ENCODE measurements at places on chromosomes 3 and 15.

GRCh38 chr3:127183931-127184869, 8.7 kb upstream of the PRR23E start:
- DNase-seq: no peak

- peak; percentile 72 for DNase-seq
Measured at GRCh38 chr3:131847966-131848510, 186.8 kb downstream of the CPNE4 start.

GRCh38 chr3:100384733-100385525, 16.0 kb downstream of the TOMM70 start:
- DNase-seq: no peak

DNA sequence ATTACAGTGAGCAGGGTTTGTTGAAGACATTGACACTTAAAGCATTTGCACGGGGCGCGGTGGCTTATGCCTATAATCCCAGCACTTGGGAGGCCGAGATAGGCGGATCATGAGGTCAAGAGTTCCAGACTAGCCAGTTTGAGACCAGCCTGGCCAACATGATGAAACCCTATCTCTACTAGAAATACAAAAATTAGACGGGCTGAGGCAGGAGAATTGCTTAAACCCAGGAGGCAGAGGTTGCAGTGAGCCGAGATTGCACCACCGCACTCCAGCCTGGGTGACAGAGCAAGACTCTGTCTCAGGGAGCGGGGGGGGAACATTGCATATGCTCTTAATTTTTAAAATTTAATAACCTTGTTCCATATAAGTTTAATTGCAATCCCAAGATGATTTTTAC, 11.9 kb downstream of the STT3B start:
- no peak for DNase-seq

- no peak for DNase-seq
Measured at GRCh38 chr3:62210011-62210410, 163.3 kb downstream of the FEZF2 start.

DNA sequence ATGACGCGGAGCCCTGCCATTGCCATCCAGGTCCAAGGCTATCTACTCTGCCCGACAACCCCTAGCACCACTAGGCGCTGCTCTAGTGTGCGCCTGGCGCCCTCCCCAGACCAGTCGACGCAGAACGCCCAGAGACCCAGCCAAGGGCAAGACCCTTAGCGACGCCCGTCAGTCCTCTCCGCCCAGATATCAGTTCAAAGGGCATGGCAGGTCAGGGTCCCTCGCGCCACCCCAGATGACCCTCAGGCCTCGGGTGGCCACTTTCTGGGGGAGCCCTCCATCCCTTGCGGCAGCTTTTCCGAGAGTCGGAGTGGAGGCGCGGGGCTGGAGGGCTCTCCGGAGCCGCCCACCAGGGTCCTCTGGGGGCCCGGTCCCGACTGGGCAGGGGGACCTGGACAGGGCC, 371 bp upstream of the CLSTN2 start:
- no peak for DNase-seq

DNA sequence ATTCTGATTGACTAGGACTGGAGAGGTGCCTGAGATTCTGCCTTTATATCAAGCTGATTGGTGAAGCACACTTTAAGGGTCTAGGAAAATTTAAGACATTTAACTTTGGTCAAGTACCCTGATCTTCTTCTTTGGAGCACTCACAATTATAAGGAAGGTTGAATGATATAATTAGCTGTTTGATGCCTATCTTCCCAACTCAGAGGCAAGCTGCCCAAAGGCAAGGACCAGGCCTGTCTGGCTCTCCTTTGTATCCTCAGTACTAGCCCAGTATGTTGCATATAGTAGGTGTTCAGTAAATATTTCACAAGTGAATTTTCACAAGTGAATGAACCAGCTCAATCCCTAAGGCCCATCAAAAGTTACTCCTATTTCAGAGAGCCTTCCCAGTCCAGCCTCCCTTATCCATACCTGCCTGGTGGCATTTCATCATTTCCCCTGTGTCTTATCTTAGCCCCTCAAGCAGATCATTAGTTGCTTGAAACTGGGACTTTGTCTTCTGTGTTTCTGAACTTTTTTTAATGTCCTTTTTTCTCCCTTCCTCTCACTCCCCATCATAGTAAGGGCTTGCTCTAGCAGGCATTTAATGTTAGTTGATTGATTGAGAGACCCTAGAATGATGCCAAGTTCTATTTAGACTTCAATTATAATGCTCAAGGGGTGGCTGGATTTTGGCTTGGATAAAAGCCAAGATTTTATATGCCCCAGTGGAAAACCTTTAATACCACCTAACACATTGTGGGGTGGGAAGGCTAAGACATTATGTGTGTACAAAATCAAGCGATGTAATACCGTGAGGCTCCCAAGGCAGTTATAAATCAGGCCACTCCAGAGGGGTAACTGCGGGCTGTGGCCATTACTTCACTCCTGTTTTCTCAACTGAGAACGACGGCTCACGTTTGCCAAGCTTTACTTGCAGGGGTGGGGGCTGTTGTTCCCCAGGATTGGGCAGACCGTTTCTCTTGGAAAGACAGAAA, 43.2 kb upstream of the BOC start:
- DNase-seq: no peak

DNA sequence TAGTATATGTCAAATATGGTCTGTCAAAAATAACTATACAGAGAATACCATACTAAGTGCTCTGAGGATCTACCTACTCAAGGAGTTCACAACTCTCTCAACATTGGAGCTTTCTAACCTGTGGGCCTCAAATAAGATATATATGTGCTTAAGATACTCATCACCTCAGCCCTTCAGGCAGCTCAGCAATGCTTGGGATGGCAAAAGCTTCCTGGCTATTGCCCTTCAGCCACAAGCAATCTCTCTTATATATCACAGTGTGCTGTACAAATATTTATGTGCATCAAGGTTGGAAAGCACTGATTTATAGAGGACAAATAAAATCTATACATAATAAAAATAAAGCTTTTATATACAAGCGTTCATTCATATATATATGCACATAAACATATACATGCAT, 40.3 kb downstream of the ICE2 start:
- no peak for DNase-seq
